ENCODE measurements at places on chromosomes 6 and 20.

GRCh38 chr6:134669485-134669884 is 280.4 kb downstream of the ALDH8A1 start:
- no peak for DNase-seq

GRCh38 chr6:209432-210103 is 82.7 kb upstream of the DUSP22 start:
- DNase-seq: no peak

DNA sequence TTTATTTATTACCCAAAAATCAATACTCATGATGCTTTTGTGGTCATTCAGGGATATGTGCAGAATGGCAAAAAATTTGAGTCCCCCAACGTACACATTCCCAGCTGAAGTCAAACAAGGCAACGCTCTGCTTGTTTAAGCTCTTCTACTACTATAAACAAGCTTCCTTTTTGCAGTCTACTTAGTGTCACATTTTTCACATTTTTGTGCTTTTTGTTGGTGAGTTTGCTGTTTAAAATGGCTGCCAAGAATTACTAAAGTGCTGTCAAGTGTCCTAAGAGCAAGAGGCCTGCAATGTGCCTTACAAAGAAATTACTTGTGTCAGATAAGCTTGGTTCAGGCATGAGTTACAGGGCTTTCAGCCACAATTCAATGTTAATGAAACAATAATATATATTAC is 2.1 kb downstream of the WFDC8 start:
- DNase-seq: no peak

DNA sequence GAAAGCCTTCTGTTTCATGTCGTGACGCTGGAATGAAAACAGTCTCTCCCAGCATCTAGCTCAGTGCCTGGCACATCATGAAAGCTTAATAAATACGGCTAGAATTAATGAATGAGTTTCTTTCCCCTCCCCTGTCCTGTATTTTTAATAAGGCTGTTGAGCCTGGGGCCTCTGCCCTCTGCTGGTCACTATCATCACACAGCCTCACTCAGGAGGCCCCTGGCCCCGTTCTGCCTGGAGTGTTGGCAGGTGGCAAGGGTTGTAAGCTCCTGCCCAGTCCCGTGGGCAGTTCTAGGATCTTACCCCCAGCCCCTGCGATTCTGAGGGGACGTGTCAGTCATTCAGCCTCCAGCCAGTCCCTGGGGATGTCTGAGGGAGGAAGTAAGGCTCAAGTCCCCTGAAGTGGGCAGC is 41.4 kb downstream of the PHACTR3 start:
- no peak for DNase-seq

- DNase-seq: no peak
These were observed 21.3 kb downstream of the PRKN start for GRCh38 chr6:162706232-162706631.

- no peak for DNase-seq
These were observed 40.8 kb upstream of the BMP5 start for GRCh38 chr6:55916188-55916587.

GRCh38 chr6:140285471-140285870 is 911.0 kb upstream of the CITED2 start:
- no peak for DNase-seq

DNA sequence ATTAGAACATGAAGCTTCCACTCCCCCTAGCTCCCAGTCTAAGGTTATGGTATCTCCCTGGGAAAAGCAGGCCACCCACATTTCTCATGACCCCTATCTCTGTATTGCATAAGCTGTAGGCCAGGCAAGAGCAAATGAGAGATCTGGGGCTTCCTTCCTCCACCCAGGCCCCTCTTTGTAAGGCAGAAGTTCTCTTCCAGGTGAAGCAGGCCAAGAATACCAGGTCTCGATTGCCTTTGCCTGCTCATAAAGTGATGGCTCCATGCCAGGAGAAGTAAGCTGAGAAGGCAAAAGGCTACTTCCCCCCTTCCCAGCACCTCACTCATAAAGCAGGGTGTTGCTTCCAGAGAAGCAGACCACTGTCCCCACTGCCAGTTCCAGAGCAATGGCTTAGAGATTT is 144.1 kb upstream of the KCNK16 start:
- no peak for DNase-seq

DNA sequence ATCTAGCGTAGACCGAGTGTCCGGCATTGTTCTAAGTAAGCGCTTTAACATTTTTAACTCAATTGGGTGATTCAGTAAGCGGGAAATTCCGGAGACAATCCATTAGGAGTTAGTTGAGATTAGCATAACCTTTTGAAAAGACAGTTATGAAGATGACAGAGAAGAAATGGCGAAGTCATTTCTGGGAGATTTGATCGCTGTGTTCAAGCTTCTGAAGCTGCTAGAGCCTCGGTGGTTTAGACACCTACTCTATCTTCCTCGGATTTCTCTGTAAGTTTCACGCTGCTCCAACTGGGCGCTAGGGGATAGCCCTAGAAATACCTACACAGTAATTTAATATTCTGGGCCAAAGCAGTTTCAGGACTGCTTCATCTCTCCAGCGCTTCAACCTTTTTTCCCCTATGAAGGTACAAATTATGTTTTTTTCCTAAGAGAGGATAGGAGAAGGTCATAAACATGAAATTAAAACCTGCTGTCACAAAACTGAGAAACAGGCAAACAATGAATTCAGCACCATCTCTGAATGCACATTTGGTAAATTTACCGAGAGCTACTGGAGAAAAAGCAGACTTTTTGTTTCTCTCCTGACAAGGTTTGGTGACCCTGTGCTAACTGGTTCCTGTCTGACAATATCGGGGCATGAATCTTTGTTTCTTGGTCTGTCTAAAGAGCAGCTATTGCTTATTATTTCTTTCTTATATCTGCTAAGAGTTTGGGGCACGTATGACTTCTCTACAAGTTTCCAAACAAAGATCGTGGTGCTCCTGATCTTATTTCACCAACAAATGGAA is 22.4 kb downstream of the ZNF311 start:
- no peak for DNase-seq

GRCh38 chr6:28258877-28259777 is at the start of gene NKAPL:
Gene NKAPL (plus strand): TSS chr6:28259297. CDS start chr6:28259372, 75 bp downstream.
- DNase-seq: no peak

GRCh38 chr20:3995067-3995748 is 20.1 kb downstream of the RNF24 start:
- DNase-seq: no peak

All from stimulated activated CD8-positive, alpha-beta memory T cell treated with anti-CD3 and anti-CD28 coated beads, Interleukin-15, amount 100 ng/mL, for 1 hour (primary cell).